HCT116 (cell line): ENCODE measurements at places on chromosomes 5 and 9. TPM values are rescaled to one million over a fixed set of nuclear protein-coding genes. Genes with fewer than 3 reads are reported as not detected.
A peak's percentile ranks its signal among the peaks of the same experiment; 100 is the strongest.

GRCh38 chr5:92916036-92916435 is 665.0 kb downstream of the NR2F1-AS1 start:
- DNase-seq: no peak

DNA sequence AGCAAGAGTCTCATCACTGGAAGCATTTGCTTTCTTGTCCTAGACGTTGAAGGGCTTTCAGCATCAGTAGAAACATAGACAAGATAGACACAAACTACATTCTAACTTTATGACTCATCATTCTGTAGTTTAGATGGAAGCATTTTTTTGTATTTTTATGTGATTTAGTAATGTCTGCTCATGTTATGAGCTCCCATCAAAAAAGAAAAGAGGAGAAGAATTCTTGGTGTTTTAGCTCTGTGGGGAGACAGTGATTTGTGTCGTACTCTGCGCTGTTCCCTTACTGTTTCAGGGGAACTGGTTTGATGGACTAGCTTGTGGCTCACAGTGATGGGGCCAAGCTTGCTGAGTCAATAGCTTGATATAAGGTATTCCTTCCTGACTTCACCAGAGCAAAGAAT is 159.2 kb upstream of the WWC1 start:
- DNase-seq: no peak

- DNase-seq: no peak
Observed at GRCh38 chr5:80254767-80255430, 949 bp downstream of the SERINC5 start.

DNA sequence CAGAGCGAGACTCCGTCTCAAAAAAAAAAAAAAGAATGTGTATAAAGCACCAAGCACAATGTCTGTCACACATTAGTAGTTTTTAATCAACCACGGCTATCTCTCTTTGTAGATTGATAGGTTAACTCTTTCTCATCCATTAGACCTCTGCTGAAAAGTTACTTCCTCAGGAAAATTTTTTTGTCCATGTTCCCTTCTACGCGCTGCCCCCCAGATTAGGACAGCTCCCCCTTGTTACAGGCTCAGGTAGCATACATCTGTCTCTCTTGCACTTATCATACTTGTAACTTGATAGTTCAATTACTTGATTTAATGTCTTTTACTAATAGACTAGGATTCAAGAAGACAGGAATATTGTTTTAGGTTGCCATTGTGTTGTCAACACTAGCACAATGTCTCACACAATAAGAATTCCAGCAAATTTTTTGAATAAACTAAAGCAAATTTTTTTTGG is 1.5 kb downstream of the SPDL1 start:
- DNase-seq: no peak

DNA sequence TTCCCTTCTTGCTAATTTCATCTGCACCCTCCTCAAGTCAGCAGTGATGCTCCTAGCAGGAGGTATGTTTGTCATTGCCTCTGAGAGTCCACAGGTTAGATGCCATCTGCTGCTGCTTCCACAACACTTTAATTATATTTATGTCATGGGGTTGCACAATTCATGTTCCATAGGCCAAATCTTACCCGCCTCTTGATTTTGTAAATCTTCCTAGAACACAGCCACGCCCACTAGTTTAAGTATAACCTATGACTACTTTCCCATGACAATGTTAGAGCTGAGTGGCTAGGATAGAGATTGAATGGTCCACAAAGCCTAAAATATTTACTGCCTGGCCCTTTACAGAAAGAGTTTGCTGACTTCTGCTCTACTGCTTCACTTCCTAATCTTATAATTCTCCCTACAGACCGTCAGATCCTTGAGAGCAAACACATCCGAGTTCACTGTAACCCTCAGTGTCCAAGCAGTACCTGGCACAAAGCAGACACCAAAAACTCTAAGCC is 21.1 kb downstream of the LIFR start:
- DNase-seq: no peak

GRCh38 chr5:150320044-150320613 is 17.4 kb upstream of the ARSI start:
- no peak for DNase-seq

GRCh38 chr5:158050421-158050820 is 191.5 kb upstream of the CLINT1 start:
- no peak for DNase-seq

GRCh38 chr9:34047864-34048726 is 592 bp downstream of the UBAP2 start:
- peak; percentile 6 for DNase-seq

DNA sequence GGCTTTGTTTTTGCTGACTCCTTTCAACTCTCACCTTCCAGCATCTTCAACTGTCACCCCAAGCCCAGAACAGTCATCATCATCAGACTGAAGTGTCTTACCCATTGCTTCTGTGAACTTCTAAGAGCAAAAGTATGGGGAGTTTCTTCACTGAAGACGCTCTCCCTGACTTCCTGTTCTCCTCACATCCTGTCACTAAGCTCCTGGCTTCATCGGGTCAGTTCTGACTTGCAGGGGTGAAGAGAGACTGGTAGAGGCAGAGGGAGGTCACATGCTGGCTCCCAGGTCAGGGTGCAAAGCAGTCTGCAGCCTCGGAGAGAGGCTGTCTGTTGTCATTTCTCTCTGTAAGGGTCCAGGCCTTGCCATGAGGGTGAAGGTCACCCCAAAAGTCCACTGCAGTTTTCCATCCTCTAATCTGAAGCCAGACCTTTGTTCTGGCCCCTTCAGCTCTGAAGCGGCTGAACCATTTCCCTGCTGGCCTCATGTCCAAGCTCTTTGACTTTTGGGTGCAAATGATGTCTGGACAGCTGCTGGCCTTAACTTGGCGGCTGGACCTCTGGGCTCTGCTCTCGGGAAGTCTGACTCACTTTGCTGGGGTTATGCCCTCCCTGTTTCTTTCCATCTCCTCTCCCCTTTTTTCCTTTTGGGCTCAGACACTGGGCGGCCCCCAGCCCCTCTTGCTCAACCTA is 305.0 kb downstream of the RAB3C start:
- no peak for DNase-seq

GRCh38 chr9:130478736-130479575 is 34.2 kb downstream of the ASS1 start:
- no peak for DNase-seq

DNA sequence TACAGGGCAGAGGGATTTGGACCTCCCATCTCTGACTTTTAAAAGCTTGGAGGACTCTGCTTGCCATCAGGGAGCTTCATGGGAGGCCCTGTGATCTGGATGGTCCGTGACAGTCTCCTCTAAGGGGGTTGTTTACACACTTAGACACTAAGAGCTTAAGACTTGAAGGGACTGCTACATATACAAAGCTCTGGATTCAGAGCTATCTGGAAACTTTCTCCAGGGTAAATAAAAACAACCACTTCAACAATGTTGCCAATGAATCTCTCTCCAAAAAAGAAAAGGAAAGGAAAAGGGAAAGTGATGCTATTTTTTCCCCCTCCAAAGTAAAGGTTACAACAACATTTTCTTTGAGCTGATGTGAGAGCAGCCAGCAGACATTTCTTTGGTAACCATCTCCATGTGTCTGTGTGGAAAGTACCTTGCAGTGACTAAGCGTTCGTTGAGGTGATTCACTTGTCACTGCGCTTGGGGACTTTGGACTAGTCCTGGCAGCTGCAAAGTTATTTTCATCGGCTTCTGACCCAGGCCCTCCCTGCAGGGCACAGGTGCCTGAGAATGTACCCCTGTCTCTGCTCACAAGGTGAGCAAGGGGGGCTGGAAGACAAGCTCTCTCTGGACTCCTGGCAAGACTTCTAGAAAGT is 262.1 kb upstream of the KLF4 start:
- peak; percentile 66 for DNase-seq

GRCh38 chr5:12022444-12022843 is 118.2 kb upstream of the CTNND2 start:
- DNase-seq: no peak

DNA sequence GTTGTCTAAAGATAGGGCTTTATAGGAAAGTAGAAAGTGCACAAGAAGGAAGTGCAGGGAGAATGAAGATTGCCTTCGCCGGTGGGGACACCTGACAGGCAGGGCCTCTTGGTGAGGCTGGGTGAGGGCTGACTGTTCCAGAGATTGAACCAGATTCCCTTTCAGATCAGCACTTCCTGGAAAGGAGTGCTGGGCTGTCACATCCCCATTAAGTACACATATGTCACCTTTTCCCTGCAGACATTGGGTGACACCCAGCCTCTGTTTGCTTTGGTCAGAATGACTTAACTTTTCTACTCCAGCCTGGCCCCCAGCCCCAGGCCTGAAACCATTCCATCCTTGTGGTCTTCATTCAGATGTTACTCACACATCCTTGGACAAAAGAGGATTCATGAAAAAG is 7.4 kb upstream of the SHROOM1 start:
- DNase-seq: no peak

DNA sequence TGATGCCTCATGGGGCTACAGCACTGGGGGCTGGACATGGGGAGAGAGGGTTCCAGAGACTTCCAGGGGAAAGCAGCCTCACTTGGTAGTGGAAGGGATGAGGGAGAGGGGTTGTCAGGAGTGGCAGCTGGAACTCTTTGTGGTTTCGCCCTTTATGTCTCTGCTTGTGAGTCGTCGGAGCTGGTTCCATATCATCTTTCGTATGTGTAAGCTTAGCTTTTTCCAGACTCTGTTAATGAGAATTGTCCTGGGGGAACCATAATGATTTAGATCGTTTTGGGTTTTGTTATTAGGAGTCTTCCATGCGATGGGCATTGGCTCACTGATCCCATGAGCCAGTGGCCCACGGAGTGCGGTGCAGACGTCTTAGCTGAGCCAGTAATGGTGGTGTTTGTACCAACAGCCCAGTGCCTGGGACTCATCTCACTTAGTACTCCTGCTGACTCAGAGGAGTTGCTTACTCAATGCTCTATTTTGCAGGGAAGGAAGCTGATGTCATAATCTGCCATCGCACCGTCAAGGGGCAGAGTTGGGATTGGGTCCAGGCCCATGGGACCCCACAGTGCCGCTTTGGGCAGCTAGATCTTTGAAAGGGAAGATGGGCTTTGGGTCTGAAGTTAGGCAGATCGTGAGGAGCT is 48.5 kb downstream of the NEK6 start:
- peak; percentile 54 for DNase-seq

- DNase-seq: no peak
Observed at GRCh38 chr5:57581772-57582171, 99.2 kb upstream of the ACTBL2 start.

- DNase-seq: no peak
Observed at GRCh38 chr9:93059011-93059714, 662 bp downstream of the SUSD3 start.

DNA sequence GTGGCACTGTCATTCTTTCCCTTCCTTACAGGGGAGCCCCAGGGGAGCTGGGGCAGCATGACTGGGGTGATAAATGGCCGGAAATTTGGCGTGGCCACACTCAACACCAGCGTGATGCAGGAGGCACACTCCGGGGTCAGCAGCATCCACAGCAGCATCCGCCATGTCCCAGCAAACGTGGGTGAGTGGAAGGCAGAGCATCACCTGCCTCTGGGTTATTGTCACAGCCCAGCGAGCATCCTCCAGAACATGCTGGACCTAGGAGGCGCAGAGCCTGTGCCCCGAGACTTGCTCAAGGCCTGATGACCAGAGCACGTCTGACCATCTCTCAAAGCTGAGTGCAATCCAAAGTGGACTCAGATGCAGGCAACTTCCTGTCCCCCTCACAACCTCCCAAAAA is 22.2 kb upstream of the ASS1 start:
- no peak for DNase-seq

GRCh38 chr5:135488727-135489465 is 36.7 kb upstream of the TIFAB start:
- DNase-seq: peak; percentile 37

DNA sequence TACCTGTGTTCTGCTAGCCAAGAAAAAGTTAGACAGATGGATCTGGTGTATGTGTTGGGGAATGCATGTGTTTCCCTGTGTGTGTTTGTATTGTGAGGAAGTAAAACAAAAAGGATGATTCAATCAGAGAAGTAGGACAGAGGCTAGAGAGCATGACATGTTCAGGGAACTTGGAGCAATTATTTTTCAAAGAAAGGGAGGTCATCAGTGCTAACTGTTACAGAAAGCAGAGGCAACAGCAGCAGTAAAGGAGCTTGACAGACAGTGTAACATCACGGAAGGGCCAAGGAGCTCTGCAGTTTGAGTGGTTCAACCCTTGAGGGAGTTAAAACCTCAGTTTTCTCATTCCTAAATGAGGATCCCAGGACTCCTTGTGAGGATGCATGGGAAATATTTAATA is 13.2 kb downstream of the SPINK1 start:
- DNase-seq: no peak

GRCh38 chr5:12777342-12777741 is 873.1 kb upstream of the CTNND2 start:
- DNase-seq: no peak

GRCh38 chr5:158270996-158271554 is 412.1 kb upstream of the CLINT1 start:
- DNase-seq: no peak

- DNase-seq: no peak
Observed at GRCh38 chr5:3210531-3210930, 385.1 kb upstream of the IRX1 start.

DNA sequence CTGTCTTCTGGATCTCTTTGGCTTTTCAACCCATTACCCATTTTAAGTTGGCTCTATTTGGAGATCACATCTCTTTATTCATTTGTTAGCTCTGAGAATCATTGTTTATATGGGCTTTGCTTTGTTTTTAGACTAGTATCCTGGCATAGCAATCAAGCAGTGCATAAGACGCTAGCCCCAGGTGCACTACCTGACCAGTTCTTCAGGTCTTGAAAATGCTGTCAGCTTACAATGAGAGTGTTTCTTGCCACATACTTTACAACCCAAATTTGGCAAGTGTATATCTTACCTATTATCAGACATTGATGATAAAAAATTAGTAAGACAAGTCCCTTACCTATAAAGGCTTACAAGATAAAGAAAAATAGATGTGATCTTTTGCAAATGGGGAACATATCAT is 12.2 kb downstream of the OXCT1 start:
- DNase-seq: no peak

GRCh38 chr9:123584202-123585176 is 228.5 kb downstream of the CRB2 start:
- DNase-seq: no peak

GRCh38 chr5:3590161-3590966 is 5.3 kb upstream of the IRX1 start:
- DNase-seq: no peak

DNA sequence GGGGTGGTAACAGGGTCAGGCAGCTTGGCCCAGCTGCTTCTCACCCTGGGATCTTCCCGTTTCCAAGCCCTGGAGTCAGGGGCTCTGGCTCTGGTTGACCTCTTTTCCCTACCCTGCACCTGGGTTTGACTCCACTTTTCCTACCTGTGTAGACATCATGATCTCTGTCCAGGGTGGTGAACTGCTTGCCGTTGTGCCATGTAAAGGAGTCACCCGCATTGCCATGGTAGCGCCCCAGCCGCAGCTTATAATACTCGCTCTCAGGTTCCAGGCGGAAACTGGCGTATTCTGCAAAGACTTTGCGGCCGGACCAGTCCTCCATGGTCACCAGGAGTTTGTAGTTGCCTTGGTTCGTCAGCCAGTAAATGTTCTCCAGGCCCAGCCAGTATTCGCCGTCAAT is 30.9 kb downstream of the ANGPTL2 start:
- DNase-seq: no peak

Gene GLDC
- total RNA-seq: 4.9 TPM

Gene SEMA4D
- total RNA-seq: 32.0 TPM

Gene PCDHGA9
- 0.34 TPM for total RNA-seq

Gene SPATA31A3
- not detected for total RNA-seq

Gene INVS
- total RNA-seq: 21.1 TPM

Gene ANKRD18B
- total RNA-seq: 3.9 TPM

Gene MUSK
- total RNA-seq: not detected

Gene PCDHGA6
- 0.07 TPM for total RNA-seq

Gene SPAG8
- 0.39 TPM for total RNA-seq

Gene FLT4
- total RNA-seq: 0.17 TPM

Gene PCDH12
- 0.02 TPM for total RNA-seq

Gene GFPT2
- total RNA-seq: 16.1 TPM

Gene FOXD4L6
- total RNA-seq: 0.54 TPM

Gene TMEM171
- 5.4 TPM for total RNA-seq
